AG09309 (cell line): ENCODE measurements at places on chromosomes 2 and 18.

DNA sequence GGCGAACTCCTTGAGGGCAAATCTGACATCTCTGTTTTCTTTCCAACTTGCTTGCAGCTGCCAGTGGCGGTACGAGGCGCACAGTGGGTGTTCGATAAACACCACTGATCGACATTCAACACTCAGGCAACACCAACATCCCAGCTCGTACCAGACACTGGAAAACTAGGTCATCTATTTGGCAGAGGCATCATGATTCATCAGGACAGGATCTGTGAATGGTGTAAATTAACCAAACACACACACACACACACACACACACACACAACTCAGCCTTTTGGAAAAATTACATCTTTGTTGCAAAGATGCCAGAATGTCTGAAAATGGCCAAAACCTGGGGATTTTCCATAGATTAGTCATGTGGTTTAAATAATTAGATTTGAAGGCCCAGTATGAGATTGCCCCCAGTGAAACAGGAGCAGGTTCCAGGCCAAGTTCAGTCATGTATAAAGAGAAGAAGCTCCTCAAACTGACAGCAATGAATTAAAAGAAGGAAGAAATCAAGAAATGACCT is 150.5 kb upstream of the NCKAP5 start:
- DNase-seq = peak; percentile 91

GRCh38 chr2:86284401-86284841 is 53.0 kb downstream of the REEP1 start:
- no peak for DNase-seq

DNA sequence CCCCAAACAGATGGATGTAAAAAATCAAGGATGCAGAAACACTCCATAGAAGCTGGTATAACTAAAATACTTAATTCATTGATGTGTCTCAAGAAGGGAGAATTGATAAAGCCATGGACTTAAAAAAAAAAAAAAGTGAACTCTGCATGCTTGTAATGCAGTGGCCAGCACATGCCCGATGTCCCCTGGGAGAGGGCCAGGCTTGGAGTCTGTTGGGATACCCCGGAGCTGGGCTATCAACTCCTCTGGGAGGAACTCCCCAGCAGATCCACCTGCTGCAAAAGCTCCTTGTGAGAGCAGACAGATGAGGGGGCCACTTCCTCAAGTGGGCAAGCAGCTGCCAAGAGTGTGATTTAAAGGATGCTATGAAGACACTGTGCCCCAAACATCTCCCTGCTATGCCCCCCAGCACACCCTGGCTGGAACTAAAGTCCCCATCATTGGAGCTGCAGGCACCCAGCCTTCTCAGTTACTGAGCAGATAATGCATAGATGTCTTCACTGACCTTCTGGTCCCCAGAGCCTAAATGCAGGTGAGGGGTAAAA is 311.5 kb upstream of the ID2 start:
- DNase-seq = no peak

DNA sequence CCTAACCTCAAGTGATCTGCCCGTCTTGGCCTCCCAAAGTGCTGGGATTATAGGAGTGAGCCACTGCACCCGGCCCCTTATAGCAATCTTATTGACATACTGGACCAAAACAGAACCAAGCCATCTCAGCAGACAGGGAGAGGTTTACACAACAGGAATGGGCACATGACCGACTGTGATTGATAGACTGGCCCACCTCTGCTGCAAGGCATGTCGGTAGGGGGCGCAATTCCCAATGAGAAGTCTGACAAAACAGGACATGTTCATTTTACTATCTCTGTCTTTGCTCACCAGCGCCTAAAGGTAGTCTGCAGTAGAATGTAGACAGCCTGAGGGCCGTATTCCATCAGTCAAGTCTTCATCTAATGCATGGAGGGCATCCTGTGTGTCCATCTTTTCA is 2.0 kb downstream of the LYPD6B start:
- DNase-seq = no peak

DNA sequence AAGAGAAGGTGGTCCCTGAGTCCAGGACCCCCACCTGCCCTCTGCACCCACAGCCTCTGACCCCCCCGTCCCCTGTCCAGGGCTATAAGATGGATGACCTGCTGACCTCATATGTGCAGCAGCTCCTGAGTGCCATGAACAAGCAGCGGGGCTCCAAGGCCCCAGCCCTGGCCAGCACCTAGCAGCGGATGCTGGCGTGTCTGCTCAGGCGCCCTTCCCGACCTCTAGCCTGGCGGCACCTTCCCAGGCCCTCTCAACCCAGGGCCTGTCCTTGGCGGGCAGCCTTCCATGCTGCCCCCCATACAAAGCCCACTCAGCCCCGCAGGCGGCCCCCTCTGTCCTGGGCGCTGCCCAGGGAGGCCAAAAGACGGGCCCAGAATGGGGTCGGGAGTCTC is 8.7 kb upstream of the GPR17 start:
- DNase-seq = no peak

GRCh38 chr18:12516049-12516630 is 108.4 kb downstream of the PRELID3A start:
- DNase-seq = no peak

GRCh38 chr2:134401789-134402188 is 147.9 kb downstream of the MGAT5 start:
- no peak for DNase-seq

DNA sequence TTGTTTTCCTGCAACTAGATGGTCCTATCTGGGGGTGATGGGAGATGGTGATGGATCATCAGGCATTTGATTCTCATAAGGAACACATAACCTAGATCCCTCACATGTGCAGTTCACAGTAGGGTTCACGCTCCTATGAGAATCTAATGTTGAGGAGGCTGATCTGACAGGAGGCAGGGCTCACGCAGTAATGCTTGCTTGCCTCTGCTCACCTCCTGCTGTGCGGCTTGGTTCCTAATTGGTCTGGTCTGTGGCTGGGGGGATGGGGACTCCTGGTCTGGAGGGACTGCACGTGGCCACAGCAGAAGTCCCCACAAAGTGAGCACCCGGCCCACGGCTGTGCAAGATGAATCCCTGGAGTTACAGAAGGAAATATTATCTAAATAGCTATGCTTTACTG is 11.3 kb downstream of the MC5R start:
- no peak for DNase-seq

GRCh38 chr2:84417453-84418145 is 41.5 kb downstream of the SUCLG1 start:
- DNase-seq = no peak
